CD4-positive, alpha-beta T cell treated with Interleukin-15 for 4 hours (primary cell): ENCODE measurements at places on chromosomes 13 and 19.

GRCh38 chr19:24086974-24087595 lies at the start of gene ZNF254:
Gene ZNF254, plus strand, starts transcription at chr19:24087187. Its CDS starts 121 bp downstream, at chr19:24087308.
- DNase-seq = peak; percentile 82

GRCh38 chr13:111045170-111045569 lies 69.9 kb upstream of the ARHGEF7 start:
- DNase-seq = no peak

DNA sequence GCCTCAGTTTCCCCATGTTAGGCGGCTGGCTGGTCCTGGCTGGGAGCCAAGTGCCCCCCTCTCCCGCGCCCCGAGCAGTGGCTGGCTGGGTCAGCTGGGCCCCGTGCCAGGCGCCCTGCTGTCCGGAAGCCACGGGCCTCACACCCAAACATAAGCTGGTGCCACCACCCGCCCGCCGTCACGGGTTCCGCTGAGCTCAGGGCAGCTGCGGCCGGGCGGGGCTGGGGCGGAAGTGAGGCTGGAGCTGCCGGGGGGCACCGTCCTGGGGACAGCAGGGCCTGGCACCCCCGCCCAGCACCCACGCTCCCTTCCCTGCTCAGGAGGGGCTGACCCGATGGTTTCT lies 19.3 kb downstream of the HCN2 start:
- no peak for DNase-seq

DNA sequence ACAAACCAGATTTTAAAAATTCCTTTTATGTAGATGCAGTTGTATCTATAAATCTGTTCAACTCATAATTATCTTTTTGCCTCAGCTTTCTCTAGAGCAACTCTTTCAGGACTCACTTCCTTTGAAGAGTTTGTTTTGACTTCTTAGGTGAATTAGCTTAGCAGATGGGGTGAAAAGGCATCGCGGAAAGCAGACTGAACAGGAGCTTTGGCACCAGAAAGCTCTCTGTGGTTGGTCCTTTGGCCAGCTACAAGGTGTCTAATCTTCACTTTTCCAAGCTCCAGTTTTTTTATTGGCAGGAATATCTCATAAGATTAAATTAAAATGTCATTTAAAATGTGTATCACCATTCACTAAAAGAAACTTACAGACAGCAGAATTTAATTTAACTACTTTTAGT lies 60.6 kb upstream of the KLF12 start:
- DNase-seq = no peak

- no peak for DNase-seq
Measured at GRCh38 chr13:60158321-60158801, 5.4 kb downstream of the DIAPH3 start.

DNA sequence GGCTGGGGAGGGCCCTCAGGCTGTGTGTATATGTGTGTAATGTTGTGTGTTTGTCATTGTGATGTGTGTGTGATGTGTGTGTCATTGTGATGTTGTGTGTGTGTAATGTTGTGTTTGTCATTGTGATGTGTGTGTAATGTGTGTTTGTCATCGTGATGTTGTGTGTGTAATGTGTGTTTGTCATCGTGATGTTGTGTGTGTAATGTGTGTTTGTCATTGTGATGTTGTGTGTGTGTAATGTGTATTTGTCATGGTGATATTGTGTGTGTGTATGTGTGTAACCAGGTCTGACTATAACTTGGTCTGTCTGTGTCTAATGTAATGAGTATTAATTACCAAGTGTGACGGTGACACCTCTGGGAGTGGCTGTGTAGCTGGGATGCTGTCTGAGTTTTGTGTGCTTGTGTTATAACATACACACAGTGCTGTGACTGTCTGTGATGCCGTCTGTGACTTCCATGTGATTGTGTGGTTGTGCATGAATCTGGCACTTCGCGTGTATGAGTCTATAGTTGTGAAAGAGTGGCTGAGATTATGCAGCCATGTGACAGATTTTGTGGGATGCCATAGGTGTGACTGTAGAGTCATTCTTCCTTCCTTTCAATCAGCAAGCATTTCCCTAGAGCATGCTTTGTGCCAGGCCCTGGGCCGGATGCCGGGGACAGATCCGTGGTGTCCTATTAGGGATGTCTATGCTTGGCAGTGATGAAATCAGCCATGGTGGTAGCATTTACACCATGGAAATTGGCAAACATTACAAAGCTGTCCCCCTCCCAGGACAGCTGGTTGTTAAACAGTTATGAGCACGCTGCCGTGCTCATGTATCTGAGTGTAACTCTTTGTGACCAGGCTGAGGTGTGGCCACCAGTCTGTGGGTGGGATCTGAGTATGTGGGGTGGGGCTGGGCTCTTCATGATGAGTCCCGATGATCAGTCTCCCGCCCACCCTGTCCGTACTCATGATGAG lies 6.4 kb downstream of the TNFSF14 start:
- peak; percentile 66 for DNase-seq

- DNase-seq = no peak
Measured at GRCh38 chr13:80274643-80275042, 66.3 kb downstream of the SPRY2 start.

GRCh38 chr19:5156231-5156986 lies 184.2 kb downstream of the PTPRS start:
- DNase-seq = no peak

- peak; percentile 96 for DNase-seq
Measured at GRCh38 chr19:35140962-35141836, 1.9 kb upstream of the FXYD7 start.

DNA sequence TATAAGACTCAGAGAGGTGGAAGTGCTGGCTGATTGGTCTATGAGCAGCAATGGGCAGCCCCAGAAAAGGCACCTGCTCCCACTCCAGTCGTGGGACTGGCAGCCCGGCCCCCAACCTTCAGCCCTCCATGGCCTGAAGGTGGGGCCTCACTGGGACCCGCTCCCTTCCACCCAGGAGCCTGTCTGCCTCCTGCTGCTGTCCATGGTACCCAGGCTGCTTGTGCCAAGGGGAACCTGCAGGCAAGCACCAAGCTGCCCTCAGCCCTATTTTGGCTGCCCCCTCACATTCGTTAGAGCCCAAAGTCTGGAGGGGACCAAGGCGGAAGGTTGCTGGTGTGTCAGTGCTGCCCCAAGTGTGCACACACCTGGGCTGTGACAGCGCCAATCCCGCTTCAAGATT lies 2304.9 kb downstream of the PCDH9 start:
- DNase-seq = no peak

DNA sequence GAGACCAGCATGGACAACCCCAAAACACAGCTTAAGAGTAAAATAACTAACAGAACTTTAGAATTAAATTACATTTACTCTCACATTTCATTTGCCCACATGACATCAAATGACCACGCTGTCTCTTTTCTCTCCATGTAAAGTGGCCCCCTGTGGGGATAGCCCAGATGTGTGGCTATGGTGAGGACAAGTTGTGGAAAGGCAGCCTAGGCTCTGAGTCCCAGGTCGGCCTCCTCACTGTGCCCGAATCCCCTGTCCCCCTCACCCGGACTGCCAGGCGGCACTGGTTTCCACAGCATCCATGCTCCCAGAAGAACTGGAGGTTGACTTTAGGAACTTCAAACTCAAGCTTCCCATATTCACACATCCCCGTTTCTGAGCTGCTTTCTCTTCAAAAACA lies 111.8 kb upstream of the UQCRFS1 start:
- no peak for DNase-seq
